ENCODE measurements at places on chromosomes 4 and X.

DNA sequence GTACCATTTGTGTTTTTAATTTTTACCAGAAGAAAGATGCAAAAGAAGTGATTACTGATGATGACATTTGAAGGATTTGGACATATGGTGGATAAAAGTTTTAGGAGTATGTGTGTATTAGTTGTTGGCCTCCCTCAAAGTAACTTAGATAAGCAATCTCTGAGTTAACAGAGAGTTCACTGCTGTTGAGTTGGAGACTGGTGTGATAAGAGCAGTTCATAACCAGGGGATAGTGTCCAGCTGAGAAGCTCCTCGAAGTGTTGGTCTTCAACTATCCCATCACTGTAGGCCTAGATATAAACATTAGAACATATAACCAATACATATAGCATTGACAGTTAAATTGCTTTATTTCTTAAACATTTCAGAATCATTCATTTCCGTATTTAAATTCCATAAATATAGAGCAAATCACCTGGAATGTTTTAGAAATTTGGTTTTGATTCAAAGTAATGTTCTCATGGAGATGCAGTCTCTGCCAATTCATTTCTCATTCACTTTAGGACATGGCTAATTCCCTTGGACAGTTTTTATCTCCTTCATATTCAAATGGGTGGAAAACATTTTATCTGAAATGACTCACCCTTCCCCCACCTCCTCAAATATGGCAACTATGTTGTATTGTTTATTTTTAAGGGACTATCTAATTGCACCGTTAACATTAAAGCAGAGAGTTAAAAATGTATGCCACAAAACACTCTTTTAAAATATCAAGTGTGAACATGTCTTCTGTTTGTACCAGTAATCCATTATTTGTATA is 136.8 kb upstream of the SLC4A4 start:
- DNase-seq: no peak

DNA sequence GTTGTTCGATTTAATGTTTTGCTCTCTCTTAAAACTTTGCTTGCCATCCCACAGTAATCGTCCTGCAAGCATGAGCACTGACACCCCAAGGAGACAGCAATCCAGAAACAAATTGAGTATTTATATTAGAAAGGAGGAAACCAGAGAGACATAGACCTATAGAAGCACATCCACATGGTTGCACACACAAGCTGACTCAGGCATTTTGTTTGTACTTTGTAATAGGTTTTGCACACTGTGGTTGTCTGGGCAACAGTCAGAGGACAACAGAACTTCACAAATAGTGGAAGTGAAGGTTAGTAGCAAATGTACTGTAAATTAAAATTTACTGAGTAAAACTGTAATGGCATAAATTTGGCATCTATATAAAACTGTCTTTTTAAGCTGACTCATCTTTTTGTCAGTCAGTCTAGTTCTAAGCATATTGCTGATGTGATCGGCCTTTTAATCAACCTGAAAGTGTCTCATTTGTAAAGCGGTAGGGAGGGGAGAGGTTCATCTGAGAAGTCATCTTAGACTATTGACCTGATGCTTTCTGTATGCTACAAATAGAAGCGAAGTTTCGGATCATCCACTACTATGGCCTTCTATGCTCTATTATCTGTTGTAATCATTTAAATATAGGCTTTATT is 1624.7 kb downstream of the ARAP2 start:
- no peak for DNase-seq

- peak; percentile 22 for DNase-seq
Observed at GRCh38 chrX:101550362-101550750, at the start of gene ARMCX1. Gene ARMCX1 (plus strand): TSS chrX:101550547. CDS start chrX:101552931, 2,384 bp downstream.

DNA sequence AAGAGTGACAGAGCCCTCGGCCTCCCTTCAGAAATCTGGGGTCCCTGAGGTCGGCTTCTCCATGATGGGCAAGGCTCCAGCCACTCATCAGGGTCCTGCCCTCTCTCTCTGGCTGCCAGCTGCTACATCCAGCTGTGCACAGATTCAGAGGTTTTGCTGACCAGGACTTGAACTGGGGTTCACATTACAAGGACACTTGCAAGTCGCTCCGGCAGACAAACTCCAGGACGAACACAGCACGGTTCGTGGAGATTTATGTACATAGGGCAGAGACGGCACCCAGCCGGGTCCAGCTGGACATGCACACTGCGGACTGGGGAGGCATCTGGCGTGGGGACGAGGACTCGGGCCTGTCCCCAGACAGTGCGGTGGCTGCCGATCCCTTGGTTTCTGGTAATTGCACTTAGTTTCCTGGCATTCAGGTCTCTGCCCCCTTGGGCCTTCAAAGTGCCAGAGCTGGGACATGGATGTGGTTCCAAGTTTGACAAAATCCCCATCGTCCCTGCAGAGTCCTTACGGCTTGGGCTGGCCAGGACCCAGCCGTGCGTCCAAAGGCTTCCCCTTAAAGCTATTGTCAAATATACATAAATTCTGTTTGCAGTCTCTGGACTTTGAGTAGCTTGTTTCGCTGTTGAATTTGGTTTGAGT is 6.2 kb upstream of the C4orf50 start:
- DNase-seq: no peak

DNA sequence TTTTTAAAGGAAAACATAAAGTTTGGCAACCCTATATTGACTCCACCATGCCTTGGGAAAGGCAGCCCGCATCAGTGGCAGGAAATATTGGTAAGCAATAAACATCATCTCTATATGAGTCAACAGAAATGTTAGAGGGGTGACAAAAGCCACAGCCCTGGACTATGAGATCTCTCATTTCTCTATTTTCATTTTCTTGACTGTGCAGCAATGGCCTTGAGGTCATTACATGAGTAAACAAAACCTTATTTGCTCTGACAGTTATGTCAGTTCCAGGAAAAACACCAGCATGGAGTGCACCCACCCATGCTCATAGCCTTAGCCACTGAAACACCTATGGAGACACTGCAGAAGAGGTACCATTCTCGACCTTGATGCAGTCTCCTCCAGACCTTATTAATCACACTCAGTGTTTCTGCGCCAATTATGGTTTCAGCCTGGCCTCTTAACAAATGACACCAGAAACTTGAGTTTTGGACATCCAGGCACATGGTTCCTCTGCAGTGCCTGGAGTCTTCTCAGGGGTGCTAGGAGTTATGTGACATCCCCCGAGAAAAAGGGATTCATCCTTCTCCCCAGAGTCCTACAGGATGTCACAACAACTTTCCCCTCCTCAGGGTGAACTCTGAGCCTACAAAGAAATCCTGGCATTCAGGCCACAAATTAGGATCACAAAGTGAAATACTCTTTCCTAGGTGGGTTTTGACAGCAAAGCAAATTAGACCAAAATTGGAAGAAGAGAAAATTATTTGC is 16.0 kb upstream of the HPGD start:
- DNase-seq: no peak

- no peak for DNase-seq
Observed at GRCh38 chrX:149718757-149719156, 6.9 kb downstream of the MAGEA11 start.

DNA sequence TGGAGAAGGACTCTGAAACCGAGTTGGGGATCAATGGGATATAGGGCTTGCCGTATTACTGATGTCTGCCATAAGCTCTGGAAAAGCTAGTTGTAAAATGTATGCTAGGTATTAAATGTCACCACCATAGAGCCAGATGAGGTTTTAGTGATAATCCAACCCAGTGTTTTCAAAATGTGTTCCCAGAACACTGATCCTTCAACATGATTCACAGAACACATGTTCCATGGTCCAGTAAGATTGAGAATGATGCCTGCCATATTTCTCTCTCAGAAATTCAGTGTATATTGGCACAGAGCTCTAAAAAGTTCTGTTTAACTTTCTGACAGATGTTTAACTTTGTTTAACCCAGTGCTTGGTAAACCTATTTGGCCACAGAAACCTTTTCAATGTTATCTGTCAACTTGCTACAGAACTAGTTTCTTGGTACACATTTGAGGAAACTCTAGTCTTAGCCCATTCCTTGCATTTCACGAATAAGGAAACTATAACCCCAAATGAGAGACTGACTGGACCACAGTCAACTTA is 160.2 kb downstream of the PALLD start:
- no peak for DNase-seq

GRCh38 chr4:1826531-1827350 is 29.2 kb downstream of the LETM1 start:
- no peak for DNase-seq

DNA sequence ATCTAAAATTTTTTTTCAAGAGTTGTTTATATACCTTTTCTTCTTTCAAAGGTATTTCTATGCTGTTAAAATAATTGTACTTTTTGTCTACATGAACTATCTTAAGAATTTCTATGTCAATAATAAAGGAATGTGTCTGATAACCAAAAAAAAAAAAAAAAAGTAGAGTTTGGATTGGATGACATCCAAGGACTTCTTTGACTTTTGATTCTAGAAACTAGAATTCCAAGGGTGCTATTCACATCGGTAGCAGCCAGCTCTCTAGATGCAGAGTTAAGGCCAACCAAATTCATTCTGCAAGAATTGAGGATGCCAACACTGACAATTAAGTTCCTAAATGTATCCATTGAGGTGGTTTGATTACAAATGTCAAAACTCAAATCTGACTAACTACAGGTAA is 42.0 kb upstream of the PRKG2 start:
- DNase-seq: no peak
